ENCODE measurements at places on chromosomes 2 and 18.
A peak's percentile ranks its signal among the peaks of the same experiment; 100 is the strongest.

GRCh38 chr2:39215545-39215944 lies 28.2 kb downstream of the CDKL4 start:
- DNase-seq, result no peak

- DNase-seq, result peak; percentile 39
Measured at GRCh38 chr2:40256649-40257048, 195.2 kb downstream of the SLC8A1 start.

DNA sequence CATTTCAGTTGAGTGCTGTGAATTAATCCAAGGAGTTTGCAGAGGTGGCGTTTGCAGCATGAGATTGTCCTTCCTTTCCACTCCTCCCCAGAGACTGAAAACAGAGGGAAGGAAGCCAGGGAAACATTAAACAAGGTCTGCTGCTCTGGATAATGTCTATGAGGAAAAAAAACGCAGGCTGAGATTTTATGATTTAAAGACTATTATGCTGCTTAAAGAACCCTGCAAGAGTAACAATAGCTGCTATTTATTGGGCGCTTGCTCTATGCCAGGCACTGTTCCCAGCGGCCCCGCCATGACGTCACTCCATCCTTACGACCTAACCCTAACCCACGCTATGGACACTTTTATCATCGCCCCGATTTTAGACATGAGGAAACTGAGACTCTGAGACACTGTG lies 222.4 kb downstream of the BCL2 start:
- no peak for DNase-seq

- no peak for DNase-seq
Measured at GRCh38 chr18:56722518-56722917, 71.4 kb downstream of the WDR7 start.

GRCh38 chr2:54471221-54471711 lies 15.1 kb downstream of the SPTBN1 start:
- no peak for DNase-seq

- DNase-seq, result peak; percentile 26
Measured at GRCh38 chr2:9508931-9509330, 34.6 kb downstream of the IAH1 start.

DNA sequence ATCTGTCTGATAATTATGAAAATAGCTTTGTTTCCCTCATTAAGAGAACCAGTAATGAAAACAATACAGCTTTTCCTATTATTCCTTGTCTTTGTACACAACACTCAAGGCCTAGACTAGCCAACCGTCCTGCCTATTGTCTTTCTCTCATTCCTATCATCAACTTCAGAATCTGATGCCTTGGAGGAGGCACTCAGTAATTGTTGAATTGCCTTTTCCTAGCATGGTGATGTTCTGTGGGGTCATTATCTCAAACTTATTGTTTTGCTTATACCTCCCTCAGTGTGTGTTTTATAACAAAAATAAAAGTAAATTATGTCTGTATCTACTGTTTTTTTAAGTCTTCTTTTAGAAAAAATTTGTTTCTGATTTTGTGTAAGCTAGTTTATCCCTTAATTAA lies 208.7 kb downstream of the RIT2 start:
- DNase-seq, result no peak

DNA sequence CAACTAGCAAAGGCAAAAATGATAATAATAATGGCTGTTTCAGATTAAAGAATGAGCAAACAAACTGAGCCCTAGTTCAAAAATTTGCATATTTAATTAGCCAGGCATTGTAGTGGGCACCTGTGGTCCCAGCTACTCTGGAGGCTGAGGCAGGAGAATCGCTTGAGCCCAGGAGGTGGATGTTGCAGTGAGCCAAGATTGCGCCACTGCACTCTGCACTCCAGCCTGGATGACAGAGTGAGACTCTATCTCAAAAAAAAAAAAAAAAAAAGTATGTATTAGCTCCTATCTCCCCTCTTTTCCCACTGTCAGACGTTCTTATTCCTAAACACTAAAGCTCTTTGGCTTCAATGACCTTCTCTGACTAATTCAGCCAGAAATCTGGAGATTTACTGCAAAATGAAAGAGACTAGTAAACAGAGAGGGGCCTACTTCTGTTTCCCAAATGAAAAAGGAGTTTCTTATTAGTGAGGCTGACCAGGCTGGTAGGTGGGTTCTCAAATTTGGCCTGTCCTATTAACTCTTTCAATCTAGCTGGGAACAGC lies 3.9 kb upstream of the SRBD1 start:
- DNase-seq, result no peak

DNA sequence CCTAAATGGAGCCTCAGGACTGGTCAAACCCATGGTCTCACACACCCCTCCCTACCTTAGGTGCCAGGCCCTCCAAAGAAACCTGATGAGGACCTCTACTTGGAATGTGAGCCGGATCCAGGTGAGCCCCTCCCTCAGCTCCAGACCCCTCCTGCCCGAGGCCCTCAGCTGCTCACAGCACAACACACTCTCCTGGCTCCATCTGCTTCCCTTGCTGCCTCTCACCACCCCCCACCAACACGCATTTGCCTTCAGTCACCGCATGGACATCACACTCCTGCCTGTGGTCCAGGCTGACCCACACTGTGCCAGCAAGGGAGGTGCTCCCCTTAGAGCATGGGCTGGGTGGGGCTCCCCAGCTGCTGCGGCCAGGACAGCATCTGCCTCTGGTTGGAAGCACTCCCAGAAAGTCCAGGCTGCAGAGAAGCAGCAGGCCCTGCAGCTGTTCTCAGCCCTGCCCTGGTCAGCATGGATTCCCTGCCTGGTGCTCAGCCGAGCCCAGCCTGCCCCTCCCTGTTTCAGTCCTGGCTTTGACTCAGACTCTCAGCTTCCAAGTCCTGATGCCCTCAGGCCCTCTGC lies 15.1 kb downstream of the SH2D6 start:
- DNase-seq, result no peak

DNA sequence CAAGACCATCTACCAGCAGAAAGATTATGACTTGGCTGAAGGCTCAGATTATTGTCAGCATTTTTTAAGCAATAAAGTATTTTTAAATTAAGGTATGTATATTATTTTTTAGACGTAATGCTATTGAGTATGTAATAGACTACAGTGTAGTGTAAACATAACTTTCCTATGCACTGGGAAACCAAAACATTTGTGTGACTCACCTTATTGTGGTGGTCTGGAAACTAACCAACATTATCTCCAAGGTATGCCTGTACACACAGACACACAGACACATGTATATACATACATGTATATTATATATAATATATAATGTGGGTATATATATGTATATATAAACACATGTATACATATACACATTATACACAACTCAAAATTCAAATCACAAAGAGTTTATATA lies 9.1 kb upstream of the TMEFF2 start:
- no peak for DNase-seq

GRCh38 chr2:108605947-108606346 lies 71.7 kb downstream of the LIMS1 start:
- DNase-seq, result no peak

- peak; percentile 72 for DNase-seq
Measured at GRCh38 chr2:238225911-238226697, 13.7 kb downstream of the HES6 start.

DNA sequence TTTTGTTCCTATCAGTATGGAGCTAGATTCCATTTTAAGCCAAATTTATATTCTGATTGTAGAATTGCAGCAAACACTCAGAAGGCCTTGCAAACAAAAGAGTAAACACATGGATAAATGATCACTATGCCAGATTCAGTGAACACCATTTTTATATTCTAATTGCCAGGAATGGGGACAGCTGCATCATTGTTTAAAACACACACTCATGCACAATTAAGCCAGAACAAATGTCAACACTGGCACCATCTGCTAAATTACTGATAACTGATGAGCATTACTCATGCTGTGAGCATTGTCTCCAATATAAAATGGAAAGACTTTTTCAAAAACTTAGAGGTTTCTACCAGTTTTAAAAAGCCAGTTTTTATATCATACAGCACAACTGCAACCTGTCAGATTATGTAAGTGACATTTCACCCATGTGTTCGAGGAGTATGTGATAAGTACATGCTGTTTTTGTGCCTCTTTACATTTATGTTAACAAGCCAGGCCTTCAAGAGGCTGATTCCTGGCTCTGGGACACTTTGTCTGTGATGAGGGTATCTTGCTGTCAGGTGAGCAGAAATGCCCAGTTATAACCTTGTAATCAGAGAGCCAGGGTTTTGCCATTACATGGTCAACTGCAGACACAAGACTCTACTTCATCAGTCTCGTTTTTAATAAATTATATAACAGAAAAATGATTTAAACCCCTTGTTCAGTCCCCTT lies 4.4 kb upstream of the ST8SIA5 start:
- DNase-seq, result no peak

DNA sequence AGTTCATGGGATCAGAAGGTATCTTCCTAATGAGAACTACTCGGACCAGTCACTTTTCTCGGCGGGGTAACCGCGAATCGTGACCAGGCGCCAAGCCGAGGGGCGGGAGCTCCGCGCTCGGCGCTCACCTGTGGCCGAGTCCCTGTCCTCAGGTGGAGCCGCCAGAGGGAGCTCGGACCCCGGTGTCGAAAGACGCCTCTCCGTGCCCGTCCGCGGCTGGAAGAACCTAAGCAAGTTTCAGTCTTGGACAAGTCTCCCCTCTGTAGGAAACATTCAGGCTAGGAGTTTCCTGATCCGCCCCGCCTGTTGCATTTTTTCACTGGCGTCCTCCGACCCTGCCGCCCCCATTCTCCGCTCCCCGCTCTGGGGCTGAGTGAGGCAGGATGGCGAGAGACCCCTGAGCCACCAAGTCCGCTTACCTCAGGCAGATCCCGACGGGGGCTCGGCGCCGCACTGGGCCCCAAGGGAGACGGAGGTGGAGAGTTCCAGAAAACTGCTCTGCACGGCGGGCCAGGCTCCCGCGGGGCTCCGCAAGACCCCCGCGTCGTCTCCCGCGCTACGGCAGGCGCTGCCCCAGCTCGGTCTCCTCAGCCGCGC lies 480 bp downstream of the DSEL start:
- peak; percentile 76 for DNase-seq

Measured in hematopoietic multipotent progenitor cell treated with erythropoietin and hydrocortisone succinate and interleukin-3 and kit ligand, for 4 days (in vitro differentiated cells).